Smooth muscle cell of the pulmonary artery (primary cell): ENCODE measurements at places on chromosomes 16 and 17. TPM values are rescaled to one million over a fixed set of nuclear protein-coding genes. Genes with fewer than 3 reads are reported as not detected.

PRAC2 gene
- total RNA-seq, result not detected in 2 replicates

CTRL gene
- 0.30 and 0.85 TPM in 2 replicates for total RNA-seq

KRTAP4-5 gene
- not detected in 2 replicates for total RNA-seq

OSGIN1 gene
- 3.7 and 7.2 TPM in 2 replicates for total RNA-seq

TBC1D3D gene
- 0.33 TPM in 1 of 2 replicates, not detected in the other for total RNA-seq
